ENCODE measurements at places on chromosomes 13 and 19.

DNA sequence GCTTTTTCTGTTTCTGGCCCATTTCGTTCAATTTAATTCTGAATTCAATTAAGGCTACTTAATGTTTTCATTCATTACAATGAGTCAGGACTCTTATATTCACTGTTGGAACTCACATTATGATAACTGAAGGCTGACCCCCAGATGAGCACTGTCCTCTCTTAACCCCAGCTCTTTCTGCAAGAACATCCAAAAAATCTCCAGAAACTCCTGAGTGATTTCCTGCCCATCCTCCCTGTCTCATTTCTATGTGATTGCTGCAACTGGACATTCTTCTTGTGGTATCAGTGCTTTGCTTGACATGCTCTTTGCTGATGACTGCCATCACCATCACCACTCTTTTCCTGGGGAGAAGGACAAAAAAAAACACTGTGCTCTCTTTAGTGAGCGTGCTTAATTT is 240.3 kb downstream of the SPRY2 start:
- DNase-seq: no peak

DNA sequence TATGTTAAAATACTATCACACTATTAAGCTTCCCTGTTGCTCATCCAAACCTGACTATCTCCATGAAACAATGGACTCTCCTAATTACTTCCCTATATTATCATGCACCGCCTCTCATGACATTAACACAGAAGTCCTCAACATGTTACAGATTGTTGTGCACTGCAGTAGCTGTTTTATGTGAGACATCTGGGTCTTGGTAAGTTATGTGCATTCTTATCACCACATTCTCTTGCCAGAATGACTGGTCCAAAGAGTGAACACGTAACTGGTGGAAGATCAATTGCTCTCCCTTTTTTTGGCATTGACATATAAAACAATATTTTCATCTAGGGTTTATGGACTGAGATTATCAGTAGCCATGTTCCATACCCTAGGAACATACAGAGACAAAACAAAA is 59.4 kb downstream of the POSTN start:
- no peak for DNase-seq

DNA sequence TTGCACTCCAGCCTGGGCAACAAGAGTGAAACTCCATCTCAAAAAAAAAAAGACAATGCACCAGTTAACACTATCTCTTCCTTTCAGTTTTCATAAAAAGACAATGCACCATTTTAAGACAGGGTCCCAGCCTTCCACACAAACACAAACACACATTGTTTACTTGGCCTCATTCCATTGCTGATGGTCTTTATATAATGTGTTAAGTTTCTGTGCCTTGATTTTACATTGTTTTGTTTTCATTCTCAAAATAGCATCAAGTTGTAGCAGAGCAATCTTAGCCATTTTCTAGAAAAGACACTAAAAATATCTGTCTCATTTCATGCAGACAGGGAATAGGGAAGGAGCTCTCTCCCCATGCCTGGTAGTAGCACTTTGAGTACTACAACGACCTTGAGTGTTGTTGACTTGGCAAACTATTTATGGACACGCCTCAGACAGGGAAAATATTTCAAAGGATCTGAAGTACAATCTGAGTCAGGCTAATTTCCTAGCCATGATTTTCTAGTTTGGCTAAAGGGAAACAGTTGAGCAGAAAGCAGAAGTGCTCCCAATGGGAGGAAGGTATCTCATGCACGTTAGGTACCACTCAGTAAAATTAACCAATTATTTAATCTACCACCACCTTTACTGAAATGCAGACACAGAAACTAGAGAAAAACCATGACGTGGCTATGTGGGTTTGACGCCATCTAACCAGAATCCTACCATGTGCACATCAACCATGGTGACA is 120.6 kb downstream of the ABCC4 start:
- DNase-seq: no peak

DNA sequence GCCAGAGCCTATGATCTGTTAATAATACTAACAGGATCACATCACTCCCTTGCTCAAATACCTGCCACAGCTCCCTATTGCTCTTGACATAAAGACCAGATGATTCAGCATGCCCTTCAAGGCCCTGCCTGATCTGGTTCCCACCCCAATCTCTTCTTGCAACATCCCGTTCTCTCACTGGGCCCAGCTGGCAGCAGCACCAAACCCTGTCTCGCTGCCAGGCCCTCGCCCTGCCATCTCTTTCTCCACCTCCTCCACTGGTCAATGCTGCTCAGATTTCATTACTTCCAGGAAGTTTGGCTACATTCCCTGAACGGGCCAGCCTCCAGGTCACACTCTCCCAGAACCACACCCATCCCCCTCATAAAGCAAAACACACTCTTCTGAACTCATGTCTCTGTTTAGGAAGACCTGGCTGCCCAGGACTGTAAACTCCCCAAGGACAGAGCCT is 8.6 kb upstream of the BCAT2 start:
- DNase-seq: no peak

DNA sequence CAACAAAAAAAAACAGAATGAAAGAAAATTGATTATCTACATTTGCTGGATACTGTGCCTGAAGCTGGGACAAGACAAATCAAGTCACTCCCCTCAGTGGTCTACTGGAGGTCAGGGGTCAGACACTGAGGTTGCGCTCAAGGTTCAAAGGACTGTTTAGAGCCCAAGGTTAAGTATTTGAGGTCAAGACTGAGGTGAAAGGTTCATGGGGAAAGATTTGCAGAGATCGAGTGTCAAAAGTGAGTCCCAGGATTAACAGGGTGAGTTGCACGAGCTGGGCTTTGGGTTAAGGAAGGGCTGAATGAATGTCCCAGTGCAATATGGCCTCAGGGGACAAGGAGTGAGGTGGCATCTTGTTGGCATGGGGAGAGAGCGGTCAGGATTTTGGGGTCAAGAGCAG is 3.4 kb upstream of the TOMM40 start:
- DNase-seq: no peak

- no peak for DNase-seq
Observed at GRCh38 chr13:26037302-26037701, 14.5 kb downstream of the SHISA2 start.
